ENCODE measurements at places on chromosomes 4 and X.

DNA sequence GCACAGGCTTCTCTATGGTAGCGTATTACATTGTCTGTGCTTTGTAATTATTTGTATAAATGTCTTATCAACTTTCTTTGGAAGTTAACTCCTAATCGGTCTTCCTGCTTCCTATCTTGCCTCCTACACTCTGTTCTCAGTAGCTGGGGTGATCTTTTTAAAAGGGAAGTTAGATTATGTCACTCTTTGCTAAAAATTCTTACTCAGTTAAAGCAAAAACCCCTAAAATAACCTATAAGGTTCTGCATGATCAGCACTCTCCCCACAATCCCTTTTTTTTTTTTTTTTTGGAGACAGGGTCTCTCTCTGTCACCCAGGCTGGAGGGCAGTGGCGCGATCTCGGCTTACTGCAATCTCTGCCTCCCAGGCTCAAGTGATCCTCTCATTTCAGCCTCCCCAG is 2.6 kb upstream of the PRPS1 start:
- DNase-seq, result no peak

DNA sequence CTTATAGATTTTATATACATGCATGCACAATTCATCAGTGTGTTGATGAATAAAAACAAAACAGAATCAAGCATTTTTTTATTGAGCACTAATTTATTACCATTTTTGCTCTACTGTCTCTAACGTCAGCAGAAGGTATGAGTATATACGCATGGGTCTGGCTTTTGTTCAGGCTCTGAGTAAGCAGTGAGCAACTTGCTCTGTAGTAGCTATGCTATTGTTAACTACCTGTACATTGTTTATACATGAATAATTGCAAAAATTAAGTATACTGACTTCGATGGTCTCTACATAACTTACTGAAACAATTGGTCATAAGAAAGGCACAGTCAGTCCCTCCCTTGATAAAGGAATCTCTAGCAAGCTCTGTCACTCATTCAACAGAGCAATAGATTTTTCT is 122.9 kb downstream of the RS1 start:
- no peak for DNase-seq

GRCh38 chrX:19535476-19535875 is 20.2 kb upstream of the MAP3K15 start:
- DNase-seq, result no peak

GRCh38 chr4:52059372-52059771 is 8.3 kb downstream of the SPATA18 start:
- no peak for DNase-seq

- no peak for DNase-seq
These were observed at the start of gene SLC34A2 for GRCh38 chr4:25654971-25655963. Gene SLC34A2, plus strand, starts transcription at chr4:25655851. Its CDS starts 6,650 bp downstream, at chr4:25662501.

DNA sequence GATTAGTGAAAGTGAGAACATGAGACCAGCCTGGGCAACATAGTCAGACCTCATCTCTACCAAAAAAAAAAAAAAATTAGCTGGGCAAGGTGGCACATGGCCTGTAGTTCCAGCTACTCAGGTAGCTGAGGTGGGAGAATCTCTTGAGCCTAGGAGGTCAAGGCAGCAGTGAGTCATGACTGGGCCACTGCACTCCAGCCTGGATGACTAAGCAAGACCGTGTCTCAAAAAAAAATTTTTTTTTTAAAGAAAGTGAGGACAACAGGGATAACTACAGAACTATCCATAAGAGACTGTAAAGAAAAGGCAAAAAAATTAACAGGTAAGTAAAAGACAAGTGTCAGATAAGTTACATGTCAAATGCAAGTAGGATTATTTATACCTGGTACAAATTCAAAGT is 13.5 kb upstream of the SPP1 start:
- no peak for DNase-seq

DNA sequence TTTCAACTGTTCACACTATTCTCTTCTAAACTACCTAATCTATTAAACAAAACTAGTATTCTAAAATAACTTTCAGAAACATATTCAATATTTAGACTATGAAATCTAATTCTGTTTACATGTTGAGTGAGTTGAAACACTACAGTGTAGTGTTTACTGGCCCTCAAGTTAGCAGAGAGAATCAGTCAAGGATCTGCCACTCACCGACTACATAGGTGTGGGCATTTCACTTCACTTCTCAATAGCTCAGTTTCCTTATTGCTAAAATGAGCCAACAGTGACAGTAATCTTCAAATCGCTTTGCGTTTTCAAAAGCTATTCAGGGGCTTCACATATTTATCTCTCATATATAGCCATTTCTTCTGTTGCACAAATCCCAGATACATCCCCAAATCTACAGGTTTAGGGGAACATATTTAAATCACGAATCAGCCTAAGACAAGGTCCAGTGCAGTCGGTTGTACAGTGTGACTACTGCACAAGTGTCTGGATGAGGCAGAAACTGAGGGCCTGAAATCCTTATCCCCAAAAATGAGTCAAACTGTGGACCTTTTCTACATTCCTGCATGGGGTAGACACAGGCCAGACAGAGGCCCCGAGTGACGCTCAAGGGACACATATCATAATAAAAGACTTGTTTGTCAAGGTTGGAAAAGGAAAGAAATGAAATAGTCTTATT is 129.8 kb downstream of the PPP3CA start:
- DNase-seq, result no peak

DNA sequence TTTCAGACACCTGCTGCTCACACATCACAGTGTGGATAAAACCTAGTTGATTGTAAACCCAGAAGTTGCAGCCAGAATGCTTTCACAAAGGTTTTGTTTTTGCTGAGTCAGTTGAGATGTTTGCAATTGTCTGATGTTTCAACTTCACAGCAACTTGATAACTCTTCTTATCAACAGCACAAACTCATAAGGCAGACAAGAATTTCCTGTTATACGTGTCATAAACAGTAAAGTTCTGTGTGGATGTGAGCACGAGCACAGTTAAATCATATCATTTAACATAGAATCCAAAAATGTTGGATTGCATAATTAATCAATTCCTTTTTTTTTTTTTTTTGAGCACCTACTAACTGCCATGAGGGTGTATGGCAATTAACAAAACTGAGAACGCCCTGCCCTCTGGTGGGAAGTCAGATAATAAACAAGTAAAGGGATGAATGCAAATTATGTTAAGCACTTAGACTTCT is 512.2 kb downstream of the PDHA2 start:
- DNase-seq, result no peak

DNA sequence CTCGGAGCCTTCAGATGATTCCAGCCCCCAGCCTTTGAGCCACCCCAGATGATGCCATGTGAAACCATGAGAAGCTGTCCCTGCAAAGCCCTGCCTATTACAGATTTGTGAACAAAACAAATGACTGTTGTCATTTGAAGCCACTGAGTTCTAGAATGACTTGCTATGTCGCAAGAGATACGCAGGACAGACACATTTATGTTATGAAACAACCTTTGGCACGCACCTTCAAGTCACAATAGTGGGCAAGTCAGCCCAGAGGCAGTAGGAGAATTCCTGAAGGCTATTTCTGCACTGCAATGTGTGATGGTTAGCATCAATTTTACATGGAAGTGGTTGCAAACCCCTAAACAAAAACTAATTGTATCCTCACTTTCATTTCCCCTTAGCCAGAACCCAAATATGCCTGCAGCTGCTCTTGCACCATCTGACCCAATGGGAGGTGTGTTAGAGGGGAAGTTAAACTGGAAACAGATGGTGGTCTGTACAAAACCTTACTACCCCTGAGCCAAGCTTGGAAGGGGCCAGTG is 174.4 kb upstream of the ATP6AP2 start:
- DNase-seq, result no peak

DNA sequence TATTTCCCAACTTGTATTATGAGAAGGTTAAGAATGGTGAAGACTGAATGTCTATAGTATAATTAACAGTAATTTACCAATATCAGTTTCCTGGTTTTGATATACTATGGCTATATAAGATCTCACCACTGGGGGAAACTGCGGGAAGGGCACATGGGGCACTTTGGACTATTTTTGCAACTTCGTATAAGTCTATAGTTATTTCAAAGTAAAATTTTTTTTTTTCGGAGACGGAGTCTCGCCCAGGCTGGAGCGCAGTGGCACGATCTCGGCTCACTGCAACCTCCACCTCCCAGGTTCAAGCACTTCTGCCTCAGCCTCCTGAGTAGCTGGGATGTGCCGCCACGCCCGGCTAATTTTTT is 46.1 kb downstream of the CXorf58 start:
- peak; percentile 12 for DNase-seq

- no peak for DNase-seq
These were observed 143.5 kb upstream of the HPGD start for GRCh38 chr4:174665799-174666198.

GRCh38 chr4:34771632-34772031 is 1472.7 kb downstream of the ARAP2 start:
- DNase-seq, result no peak

DNA sequence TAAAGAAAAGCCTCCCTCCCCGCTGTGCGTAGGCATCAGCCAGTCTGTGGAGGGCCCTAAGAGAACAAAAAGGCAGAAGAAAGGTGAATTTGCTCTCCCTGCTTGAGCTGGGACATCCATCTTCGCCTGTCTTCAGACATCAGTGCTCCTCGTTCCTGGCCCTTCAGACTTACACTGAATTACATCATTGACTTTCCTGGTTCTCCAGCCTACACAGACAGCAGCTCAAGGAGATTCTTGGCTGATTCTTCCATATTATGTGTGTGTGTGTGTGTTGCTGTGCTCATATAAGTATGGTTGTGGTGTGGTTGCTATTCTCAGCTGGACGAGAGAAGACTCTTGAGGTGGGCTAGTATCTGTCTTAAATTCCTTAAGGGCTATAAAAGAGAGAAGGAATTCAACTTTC is 35.5 kb upstream of the CD99L2 start:
- DNase-seq, result no peak

GRCh38 chrX:129772796-129773431 is 6.8 kb upstream of the SASH3 start:
- peak; percentile 70 for DNase-seq

All from activated CD4-positive, alpha-beta memory T cell treated with anti-CD3 and anti-CD28 coated beads for 36 hours (primary cell).